ENCODE measurements at places on chromosomes 6 and 20.

DNA sequence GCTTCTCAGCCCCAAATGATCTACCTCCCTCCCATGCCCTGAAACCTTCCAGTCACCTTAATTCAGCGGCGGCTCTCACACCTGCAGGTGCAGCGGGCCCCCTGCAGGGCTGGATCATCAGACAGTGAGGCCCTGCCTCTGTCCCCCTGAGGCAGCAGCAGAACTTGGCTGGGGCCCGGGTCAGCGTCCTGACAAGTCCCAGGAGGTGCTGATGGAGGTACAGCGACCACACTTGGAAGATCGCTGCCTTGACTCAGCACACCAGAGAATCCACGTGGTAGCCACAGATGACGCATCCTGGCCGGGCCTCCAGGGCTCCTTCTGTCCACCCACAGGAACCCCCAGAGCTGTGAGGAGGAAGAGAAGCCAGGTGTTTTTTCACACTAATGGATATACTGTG lies 116.4 kb upstream of the THBS2 start:
- no peak for DNase-seq

- DNase-seq: no peak
Observed at GRCh38 chr20:1462001-1462400, 4.6 kb downstream of the NSFL1C start.

DNA sequence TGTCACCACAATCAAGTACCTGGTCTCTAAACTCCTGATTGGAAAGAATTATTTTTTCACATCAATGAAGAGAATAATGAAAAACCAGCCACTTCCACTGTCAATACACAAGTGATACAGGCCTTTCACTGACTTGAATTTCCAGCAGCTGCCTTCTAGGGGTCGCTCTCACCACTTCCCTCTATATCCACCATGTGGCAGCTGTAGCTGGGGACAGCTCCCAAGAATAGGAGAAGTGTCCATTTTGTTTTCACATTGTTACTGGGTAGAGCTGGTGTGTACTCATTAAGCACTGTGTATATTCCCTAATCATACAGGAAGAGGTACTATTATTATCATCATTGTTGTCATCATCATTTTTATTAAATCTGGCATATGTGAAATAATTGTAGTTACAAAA lies 438.4 kb upstream of the SPTLC3 start:
- DNase-seq: no peak

DNA sequence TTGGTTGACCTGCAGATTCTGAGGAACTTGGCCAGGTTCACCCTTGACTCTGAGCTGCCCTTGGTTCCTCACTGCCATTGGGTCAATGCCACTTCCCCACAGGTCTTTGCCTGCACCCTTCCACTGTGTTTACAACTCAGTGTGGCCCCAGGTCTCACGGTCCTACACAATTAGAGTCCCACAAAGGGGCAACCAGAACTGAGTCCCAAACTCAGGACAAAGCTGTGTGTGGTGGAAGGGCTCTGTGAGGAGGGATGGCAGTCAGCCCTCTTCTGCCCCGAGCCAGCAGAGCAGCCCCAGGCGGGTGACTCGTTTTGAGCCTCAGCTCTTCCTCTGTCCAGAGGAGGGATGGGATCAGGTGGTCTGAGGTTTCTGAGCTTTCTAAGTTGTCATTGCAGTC lies 69.5 kb downstream of the NPEPL1 start:
- no peak for DNase-seq

DNA sequence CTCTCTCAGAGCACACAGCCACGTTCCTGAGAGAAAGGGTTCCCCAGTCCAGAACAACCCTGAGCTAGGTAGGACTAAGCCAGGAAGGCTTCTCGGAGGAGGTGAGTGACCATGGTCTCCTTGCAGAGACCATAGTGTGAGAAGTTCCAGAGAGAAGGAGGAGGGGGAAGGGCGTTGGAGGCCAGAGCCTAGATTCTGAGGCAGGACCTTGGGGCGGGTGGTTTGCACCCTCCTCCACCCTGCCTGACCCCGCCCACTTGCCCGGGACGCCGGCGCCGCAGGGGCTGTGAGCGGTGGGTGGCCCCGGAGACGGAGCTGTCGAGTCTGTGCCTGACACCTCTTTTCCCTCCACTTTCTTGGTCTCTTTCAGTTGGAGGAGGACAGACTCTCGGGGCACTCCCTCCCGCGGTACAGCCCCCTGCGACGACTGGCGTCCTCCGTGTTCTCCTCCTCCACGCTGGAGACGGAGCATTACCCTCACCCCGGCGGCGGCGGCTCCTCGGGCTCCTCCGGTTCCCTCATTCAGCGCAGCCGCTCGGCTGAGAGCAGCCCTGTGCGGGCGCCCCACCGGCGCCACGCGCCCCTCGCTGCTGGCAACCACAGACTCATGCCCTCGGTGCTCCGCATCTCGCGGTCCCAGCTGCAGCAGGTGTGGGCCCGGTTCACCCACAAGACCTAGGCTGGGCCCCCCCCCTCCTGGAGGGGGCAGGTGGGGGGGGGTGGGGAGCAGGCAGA lies 26.2 kb downstream of the TTBK1 start:
- peak; percentile 19 for DNase-seq

DNA sequence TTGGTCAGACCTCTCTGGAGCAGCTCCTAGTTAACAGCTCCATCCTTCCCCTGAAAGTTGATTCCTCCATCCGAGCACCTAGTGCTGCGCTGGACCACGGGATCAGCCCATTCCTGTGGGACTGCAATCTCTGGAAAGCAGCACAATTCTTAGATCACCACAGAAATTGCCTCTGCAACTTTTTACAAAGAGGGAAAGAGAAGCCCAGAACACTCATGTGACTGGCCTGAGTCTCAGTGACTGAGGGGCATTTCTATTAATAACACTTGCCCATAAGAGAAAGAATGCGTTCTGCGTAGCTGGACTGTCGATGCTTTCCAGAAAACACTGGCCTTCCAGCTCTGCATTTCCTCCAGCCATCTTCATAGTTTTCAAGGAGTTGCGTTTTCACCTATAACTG lies 18.3 kb downstream of the MPC1 start:
- DNase-seq: no peak

DNA sequence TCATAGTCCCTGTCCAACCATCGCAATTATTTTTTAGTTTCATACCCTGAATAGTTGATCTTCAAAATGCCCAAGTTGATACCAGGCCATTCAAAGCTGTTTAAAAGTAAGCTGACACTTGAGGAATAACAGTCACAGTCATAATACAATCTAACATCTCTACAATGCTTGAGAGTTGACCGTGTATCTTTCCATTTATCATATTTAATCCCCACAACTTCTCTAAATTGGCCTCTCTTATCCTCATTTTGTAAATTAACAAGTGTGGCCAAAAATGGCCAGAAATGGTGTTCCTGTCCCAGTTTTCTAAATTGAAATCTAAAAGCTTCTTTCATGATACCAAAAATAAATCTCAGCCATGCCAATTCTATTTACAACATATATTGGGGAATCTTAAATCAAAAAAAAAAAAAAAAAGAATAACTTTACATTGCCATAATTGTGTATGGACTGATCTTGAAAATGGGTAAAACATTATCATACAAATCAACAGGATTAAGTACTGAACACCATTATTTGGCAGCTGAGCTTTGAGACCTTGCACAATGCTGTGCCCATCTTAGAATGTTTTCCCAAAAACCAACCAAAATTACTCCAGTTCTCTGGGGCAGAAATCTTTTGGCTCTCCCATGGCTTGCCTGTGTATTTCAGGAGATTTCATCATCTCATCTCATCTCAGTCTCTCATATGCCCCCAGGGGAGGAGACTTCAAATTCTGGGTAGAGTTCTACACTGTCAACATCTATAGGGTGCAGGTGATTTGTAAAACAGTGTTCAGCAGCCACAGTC lies 448.7 kb upstream of the JARID2 start:
- no peak for DNase-seq

DNA sequence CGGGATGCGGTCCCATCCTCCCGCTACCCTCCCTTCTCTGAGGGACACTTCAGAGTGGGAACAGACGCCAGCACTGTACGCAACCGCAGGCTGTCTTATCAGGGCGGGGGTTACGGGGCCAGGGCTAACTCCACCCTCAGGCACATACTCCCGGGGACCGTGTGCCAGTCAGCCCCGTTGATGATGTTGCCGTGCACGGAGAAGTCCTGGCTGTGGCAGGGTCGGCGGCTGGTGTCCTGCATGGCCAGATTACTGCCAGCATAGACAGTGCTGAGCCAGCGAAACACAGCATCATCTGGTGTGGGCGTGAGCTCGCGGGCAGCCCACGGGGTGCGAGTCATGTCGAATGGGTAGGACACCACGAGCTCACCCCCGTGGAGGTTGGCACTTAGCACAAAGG lies 5.0 kb downstream of the CPXM1 start:
- no peak for DNase-seq

DNA sequence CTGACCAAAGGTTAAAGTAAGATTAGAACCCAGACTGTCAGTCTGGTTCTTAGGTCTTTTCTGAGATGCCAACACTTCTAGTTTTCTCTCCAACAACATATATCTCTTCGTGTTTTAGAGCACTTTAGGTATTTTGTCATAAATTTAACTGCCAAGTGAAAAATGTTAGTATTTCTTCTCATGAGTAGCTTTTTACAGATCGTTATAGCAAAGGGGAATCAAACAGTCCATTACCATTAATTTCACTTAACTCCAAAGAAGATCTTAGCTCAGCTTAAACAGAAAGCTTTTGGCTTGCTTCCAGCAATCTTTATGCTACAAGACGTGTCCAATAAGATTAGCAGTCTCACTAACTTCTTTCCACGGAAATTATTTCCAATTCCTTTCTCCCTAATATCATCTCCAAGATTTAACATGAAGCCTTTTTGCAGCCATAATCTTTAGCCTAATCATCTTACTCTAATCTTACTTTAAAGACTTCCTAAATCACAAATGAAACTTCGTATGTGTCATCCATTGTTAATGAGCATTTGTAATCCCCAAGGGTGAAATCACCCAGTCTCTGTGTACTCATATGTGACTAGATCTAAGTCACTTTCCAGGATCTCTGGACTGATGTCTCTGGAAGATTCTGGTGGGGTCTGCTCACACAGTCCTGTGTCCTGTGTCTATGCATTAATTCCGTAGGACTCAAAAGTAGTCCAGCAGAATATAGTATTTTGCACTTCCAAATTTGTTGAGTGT lies 38.7 kb downstream of the MOXD1 start:
- no peak for DNase-seq

DNA sequence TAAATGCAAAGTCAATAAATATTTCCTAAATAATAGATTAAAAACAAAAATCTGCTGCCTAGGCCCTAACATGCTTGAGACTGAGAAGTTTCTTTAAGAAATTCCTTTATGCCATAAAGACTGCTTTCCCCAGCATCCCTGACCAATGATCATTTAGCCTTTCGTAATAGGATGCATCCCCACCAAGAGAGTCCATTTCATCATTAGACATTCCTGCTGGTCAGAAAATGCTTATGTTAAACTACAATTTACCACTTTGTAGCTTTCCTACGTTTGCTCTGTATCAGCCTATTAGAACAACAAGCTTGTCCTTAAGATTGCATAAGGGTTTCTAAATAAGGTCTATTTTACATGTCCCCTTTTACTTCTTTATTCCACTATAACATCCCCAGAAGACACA lies 59.8 kb upstream of the HSF2 start:
- DNase-seq: no peak

DNA sequence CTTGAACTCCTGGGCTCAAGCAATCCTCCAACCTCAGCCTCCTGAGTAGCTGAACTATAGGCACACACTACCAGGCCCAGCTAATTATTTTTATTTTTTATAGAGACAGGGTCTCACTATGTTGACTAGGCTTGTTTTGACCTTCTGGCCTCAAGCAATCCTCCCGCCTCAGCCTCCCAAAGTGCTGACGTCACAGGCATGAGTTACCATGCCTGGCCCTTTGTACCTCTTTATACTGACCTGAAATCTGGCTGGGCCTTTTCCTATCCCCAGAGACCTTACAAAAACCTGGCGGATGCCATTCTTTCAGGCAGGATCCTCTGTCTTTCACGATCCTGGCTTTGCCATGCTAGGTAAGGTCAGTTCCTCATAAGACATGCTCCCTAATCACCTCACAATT lies 11.5 kb downstream of the WFDC3 start:
- DNase-seq: no peak

DNA sequence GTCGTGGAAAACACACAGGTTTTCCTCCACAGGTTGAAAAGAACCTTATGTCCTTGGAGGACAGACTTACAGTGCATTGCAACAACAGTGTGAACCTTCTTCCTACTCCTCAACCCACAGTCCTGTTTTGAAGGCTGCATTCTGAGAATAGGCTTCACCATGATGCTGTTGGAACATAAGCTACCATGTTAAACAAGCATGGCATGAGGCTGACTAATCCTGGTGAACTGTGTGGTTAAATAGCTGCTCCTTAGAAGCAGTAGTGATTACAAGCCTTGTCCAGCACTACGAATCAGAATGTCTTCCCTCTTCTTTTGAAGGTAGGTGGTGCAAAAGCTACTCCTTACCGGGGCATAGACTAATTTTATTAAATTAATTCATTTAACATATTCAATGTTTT lies 368.5 kb upstream of the EPHA7 start:
- DNase-seq: no peak

- DNase-seq: no peak
Observed at GRCh38 chr6:30743099-30744053, 889 bp upstream of the FLOT1 start.
